Activated CD8-positive, alpha-beta memory T cell treated with anti-CD3 and anti-CD28 coated beads for 4 hours (primary cell): ENCODE measurements at places on chromosomes 1 and 21.

DNA sequence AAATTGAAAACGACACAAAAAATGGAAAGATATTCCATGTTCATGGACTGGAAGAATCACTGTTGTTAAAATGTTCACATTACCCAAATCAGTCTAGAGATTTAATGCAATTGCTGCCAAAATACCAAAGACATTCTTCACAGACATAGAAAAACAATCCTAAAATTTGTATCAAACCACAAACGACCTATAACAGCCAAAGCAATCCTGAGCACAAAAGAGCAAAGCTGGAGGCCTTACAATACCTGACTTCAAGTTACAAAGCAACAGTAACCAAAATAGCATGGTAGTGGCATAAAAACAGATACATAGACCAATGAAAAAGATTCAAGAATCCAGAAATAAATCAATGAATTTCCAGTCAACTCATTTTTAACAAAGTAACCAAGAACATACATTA, 1077.3 kb downstream of the KCNT2 start:
- no peak for DNase-seq

GRCh38 chr1:96722161-96722922, 758 bp downstream of the PTBP2 start:
- peak; percentile 10 for DNase-seq

DNA sequence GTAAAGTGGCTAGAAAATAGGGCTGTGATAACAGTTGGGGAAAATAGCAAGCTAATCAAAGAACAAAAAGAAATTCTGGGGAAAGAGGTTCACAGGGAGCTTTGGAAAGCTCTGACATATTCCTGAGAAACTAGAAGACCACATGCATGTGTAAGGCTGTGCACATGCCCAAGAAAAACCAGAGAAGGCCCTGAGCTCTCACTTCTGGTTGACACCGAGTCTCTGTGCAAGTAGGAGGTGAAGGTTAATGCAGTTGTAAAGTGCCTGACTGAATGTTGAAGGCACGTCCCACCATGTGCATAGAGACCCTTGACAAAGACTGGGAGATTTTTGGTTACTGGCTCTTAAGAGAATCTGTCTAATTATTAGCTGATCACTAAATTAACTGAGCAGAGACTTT, 261.0 kb downstream of the DYRK1A start:
- DNase-seq: no peak

- no peak for DNase-seq
Observed at GRCh38 chr1:201648066-201648906, 109.4 kb downstream of the NAV1 start.

- no peak for DNase-seq
Observed at GRCh38 chr1:167145965-167146364, 52.1 kb downstream of the STYXL2 start.

DNA sequence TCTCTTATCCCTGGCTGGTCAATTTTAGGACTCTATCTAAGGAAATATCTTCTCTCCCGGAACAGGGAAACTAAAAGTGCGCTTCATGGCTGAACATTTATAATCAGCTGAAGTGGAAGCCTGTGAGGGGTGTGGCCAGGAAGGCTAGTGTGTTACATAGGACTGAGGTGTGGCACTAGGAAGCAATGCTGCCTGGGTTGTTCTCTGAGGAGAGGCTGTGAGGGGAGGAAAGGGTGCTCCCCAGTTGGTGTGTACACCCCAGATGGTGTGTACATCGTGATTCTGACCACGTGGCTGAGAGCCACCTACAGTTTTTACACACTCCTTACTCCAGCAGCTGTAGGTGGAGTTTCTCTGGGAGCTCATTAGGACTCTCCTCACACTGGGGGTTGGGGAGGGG, 16.3 kb downstream of the NTPCR start:
- DNase-seq: no peak

DNA sequence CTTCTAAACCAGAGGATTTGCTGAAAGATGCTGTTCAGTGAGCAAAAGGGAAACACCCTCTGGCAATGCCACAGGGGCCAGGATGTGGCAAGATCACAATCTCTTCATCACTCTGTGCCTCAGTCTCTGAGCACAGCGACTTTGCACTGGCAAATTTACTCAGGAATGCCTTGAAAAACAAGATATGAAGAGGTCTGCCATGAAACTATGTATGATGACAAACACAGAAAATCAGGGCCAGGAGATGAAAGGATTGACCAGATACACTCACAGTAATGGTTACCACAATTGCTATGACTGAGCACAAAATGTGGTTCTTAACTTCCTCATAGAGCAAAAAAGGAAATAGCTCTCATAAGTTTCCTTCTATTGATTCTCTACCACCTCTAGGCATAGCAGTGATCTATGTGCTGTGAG, 5.8 kb downstream of the TTC13 start:
- DNase-seq: peak; percentile 31

GRCh38 chr1:43774359-43774758, 67.0 kb downstream of the ST3GAL3 start:
- no peak for DNase-seq

DNA sequence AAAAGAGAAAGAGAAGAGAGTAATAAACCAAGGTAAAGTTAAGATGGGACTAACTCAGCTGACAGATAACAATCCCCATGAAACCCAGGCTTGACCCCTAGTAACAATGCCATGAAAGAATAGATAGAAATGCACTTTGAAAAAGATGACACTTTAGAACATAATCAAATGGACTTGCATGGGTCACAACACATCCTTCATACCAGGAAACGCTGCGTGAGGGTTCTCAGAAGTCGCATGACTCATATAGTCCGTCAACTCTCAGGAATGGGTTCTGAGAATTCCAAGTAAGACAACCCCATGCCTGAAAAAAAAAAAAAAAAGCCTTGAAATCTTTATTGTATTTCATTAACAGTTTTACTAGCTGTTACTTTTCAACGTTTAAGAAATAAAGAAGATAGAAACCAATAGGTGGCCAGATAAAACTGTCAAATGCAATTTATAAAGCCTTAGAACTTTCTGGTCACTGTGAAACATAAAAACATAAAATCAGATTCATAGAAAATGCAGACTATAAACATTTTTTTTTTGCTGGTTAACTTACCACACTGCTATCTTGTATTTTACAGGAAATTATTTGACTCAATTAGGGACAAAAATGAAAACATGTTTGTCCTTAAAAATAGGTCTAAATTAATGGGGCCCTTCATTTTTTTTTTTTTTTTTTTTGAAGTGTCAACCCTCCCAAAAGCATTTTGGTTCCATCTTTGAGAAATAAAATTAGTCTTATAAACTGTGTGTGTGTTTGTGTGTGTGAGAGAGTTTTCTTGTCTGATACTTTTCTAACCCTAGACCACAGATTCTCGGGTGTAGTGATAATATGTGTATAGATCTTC, 202.1 kb downstream of the NCAM2 start:
- DNase-seq: peak; percentile 1

- no peak for DNase-seq
Observed at GRCh38 chr1:69172003-69173000, 395.4 kb upstream of the LRRC7 start.

GRCh38 chr1:216883518-216883917, 160.3 kb upstream of the ESRRG start:
- DNase-seq: no peak

DNA sequence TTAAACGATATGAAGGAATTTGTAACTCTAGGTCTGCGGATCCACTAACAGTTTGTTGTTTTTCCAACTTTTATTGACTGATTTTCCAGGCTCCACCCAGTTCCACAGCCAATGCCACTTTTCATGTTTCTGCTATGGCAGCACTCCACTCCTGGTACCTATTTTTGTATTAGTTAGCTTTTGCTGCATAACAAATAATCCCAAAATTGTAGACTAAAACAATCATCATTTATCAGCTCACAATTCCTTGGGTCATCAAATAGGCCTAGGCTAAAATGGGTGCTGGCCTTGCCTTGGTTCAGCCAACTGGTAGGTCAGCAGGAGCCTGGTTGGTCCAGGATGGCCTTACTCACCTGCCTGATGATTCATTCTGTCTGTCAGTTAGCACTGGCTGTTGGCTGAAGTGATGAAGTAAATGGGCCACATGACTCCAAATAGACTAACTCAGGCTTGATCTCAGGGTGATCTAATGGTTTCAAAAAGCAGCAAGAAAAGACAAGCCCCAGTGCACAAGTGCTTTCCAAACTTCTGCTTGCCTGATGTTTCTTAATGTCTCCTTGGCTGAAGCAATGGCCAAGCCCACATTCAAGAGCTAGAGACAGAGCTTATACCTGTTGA, 3.2 kb upstream of the C8B start:
- no peak for DNase-seq

- DNase-seq: no peak
Observed at GRCh38 chr1:200368556-200368955, 41.3 kb downstream of the ZNF281 start.

DNA sequence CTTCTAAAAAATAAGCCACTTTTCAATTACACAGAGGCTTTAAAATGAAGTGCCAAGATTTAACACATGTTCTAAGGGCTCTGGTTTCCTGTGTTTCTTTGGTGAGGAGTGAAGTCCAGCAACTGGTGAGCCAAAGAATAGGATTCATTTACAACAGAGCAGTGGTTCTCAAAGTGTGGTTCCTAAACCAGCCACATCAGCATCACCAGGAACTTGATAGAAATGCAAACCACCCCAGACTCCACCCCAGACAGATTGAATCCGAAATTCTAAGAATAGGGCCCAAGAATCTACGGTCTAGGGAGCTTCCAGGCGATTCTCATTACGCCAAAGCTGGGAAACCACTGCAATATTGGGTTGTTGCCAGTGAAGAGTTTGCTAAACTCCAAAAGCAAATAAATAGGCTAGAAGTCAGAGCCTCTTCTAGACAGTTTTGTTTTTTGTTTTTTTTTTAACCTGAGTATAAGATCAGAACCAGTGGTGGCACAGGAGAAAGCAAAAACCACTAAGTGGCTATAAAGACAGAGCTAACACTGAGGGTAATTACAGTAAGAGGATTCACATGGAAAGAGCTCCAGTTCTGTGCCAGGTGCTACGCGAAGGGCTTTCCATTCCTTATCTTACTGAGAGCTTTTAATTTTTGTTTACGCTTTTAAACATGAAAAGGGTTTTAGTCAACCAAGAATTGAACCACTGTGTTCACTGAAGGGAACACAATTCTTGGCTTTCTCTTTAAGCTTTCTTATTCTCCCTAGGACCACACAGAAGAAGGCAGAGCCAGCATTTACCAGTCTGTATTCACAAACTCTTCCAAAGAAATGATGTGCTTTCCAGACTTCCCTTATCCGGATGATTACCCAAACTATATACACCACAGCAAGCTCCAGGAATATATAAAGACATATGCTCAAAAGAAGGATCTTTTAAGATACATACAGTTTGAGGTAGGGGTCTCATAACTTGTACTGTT, 42.4 kb upstream of the FMO2 start:
- DNase-seq: no peak

DNA sequence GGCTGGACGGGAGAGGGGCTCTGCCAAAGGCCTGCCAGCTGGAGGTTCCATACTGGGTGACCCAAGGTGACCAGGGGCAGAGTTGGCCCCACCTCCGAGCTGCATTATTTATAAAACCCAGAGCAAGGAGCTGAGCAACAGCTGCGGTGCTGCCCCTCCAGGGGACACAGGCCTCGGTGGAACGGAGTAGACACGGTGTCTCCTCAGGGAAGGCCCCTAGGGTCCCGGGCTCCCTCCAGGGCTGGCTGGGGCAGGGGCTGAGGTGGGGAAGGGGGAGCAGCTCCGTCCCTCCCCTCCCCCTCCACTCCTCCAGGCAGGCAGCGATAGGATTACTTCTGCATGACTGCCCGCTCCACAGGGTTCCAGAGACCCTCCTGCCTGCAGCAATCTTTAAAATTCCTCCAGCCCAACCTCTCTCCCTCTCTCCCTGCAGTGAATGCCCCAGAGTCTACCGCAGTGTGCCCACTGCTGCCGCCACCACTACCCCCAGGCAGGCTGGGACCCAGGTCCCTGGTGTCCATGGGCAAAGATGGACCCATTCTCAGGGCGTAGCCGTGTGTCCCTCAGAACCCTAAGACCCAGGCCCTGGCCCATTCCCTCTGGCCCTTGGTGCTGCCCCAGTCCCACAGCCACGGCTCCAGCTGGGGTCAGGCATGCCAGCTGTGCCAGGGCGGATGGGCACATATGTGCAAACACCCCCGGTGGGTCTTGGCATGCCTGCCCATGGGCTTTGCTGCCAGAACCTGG, 10.8 kb downstream of the AHDC1 start:
- DNase-seq: no peak

- peak; percentile 13 for DNase-seq
Observed at GRCh38 chr1:35499652-35500176, 57.5 kb downstream of the KIAA0319L start.

- DNase-seq: no peak
Observed at GRCh38 chr1:184906761-184907160, 67.5 kb downstream of the NIBAN1 start.

DNA sequence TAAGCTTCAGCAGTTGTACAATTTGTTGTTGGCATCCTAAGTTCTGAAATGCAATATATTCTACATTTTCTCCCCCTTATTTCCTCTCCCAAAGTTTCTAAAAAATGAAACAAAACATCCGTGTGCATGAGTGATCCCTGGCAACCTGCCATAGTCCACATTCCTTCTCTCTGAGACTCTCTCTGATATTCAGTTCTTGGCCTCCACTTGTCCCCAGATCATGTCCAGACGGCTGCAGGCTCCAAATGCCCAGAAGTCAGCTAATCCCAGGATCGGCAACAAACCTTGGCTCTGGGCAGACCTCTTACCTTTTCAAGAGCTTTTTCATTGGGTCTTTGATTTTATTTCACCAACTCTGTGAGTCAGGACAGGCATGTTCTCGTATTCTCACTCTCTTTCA, 187.8 kb downstream of the ETS2 start:
- DNase-seq: no peak

- DNase-seq: no peak
Observed at GRCh38 chr1:192878249-192878648, 69.4 kb downstream of the RGS2 start.

DNA sequence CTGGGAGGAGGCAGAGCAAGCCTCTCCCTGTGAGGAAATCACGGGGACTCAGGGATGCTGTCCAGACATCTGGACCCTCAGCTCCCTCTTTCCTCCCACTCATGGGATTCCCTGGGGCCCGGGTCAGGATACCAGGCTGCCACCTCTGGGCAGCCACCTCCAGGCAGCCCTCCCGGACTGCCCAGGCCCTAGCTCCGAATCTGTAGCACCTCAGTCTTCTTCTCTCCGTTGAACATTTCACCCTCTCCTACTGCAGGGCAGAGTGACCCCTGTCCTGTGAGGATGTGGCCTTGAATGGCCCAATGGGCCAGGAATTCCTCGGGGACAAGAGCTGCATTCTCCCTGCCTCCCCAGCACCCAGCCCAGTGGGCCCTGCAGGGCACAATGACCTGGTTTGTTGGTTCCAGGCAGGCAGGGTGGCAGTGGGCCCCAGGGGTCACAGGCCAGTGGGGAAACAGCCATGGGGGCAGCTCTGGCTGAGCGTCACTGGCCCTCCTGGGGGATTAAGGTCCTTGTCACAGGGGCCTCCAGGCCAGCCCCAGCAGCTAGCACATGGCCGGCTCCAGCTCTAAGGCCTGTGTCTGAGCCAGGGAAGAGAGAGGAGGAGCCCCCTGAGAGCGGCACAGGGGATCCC, 9.5 kb upstream of the TTC34 start:
- no peak for DNase-seq

- DNase-seq: no peak
Observed at GRCh38 chr1:201344206-201345080, 33.0 kb downstream of the TNNT2 start.

GRCh38 chr1:226223786-226224244, 351 bp downstream of the MIXL1 start:
- DNase-seq: no peak

- DNase-seq: no peak
Observed at GRCh38 chr1:28516518-28516956, 10.7 kb downstream of the RCC1 start.

GRCh38 chr1:109993885-109994284, 9.3 kb downstream of the AHCYL1 start:
- no peak for DNase-seq
